ENCODE measurements at places on chromosomes 1 and 21. TPM values are rescaled to one million over a fixed set of nuclear protein-coding genes. Genes with fewer than 3 reads are reported as not detected.

The S100B gene
- total RNA-seq = 0.62 TPM

GRCh38 chr1:78101514-78101913 lies 55.7 kb downstream of the GIPC2 start:
- no peak for DNase-seq

DNA sequence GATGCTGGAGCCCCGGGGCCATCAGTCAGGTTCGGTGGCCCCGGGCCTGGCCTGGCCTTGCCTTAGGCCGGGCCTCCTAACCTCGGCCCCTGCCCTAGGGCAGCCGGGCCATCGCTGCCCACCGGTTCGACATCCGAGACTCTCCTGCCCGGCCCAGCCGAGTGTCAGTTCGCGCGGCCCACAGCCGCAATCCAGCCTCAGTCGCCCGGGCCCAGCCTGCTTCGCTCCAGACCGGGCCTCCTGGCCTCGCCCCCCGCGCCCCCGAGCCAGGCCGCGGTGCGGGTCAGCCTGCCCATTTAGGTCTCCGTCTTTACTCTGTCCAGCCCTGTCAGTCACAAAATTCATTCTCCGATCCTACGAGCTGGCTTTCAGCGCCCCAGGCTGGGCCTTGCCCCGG lies 777 bp downstream of the LRRC41 start:
- DNase-seq = peak; percentile 76

The PTPN22 gene
- 0.70 TPM for total RNA-seq

- no peak for DNase-seq
Observed at GRCh38 chr1:119713039-119713748, 1.5 kb downstream of the PHGDH start.

DNA sequence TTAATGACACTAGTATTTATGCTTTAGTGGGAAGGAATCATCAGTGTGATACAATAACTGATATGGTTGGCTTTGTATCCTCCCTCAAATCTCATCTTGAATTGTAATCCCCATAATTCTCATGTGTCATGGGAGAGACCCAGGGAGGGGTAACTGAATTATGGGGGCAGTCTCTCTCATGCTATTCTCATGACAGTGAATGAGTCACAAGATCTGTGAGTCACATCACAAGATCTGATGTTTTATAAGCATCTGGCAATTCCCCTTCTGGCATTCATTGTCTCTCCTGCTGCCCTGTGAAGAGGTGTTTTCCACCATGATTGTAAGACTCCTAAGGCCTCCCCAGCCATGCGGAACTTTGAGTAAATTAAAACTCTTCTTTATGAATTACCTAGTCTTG lies 1760.3 kb downstream of the NCAM2 start:
- no peak for DNase-seq

- no peak for DNase-seq
Observed at GRCh38 chr1:54934869-54935268, 45.6 kb upstream of the TMEM61 start.

DNA sequence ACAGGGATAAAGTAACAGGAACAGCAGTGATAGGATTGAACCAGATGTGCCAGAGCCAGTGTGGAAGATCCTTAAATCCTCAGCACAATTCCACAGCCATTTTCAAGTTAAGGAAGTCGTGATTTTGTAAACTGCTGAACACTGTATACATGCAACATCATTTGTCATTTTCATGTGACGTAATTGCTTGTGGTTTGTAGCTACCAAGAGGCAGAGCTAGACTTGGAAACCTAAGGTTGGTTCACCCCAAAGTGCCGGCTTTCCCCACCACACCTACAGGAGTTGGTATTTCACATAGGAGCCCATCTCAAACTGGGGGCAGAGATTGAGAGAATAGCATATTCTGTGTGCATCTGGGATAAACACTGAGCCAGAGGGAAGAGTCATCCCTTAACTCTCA lies 113.9 kb downstream of the CAPN8 start:
- no peak for DNase-seq

The KDF1 gene
- not detected for total RNA-seq

The KRTAP12-2 gene
- not detected for total RNA-seq

The FTCD gene
- total RNA-seq = 0.83 TPM

The RORC gene
- total RNA-seq = 5.9 TPM

- no peak for DNase-seq
Observed at GRCh38 chr21:42973309-42973990, 912 bp upstream of the PKNOX1 start.

- no peak for DNase-seq
Observed at GRCh38 chr1:184536246-184536985, 149.6 kb downstream of the C1orf21 start.

The HTR6 gene
- not detected for total RNA-seq

GRCh38 chr1:197916500-197916983 lies 630 bp upstream of the LHX9 start:
- no peak for DNase-seq

- no peak for DNase-seq
Observed at GRCh38 chr21:29114765-29115500, 15.5 kb upstream of the MAP3K7CL start.

- no peak for DNase-seq
Observed at GRCh38 chr1:175118375-175119367, 51.0 kb downstream of the TNN start.

The ATP1A4 gene
- 1.0 TPM for total RNA-seq

DNA sequence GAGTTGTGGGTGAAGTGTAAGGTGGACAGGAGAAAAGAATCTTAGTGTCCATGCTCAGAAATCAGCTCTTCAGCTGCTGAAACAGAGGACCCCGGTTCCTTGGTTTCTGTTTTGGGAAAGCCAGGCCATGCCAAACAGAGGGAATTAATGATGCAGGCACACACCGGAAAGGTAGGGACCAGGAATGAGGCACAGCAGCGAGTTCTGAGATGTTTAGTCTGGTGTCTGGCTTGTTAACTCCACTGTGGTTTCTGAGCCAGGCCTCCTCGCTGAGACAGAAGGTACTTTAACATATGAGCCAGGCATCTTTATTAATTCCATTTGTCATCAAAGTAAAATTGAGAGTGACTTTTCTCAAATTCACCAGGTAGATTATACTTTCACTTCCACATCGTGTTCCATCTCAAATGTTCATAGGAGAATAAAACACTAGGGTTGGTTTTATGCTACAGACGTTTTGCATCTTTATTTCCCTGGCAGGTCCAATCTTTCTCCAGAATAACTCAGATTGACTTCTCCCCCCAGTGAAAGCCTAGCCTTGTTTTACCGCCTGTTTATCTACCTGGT lies 23.5 kb downstream of the LRRC8D start:
- no peak for DNase-seq

The RHEX gene
- 0.24 TPM for total RNA-seq
